ENCODE measurements at places on chromosomes 11 and 22.
A peak's percentile ranks its signal among the peaks of the same experiment; 100 is the strongest.

- DNase-seq = no peak
These were observed 3.7 kb upstream of the MIEF1 start for GRCh38 chr22:39498368-39498767.

DNA sequence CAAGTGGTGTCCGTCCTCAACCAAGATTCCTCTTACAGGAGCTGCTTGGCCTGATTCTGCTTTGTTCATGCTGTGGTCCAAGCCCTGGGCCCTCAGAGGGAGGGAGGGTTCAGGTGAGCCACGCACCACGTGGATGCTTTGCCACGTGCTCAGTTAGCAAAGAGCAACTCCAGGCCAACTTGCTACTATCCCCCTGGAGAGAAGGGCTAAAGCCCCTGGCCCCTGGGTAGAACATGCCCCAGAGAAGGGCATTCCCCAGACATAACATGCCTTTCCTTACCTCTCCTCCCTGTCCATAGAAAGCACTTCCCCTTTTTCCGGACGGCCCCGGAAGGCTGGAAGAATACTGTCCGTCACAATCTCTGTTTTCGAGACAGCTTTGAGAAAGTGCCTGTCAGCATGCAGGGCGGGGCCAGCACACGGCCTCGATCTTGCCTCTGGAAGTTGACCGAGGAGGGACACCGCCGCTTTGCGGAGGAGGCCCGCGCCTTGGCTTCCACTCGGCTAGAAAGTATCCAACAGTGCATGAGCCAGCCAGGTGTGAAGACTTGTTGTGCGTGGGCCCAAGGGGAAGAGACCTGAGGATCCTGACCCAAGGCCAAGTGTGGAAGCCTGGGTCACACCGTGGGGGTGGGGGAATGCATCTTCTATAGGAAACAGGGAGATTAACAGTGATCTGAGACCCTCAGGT lies 8.8 kb downstream of the FOXR1 start:
- peak; percentile 73 for DNase-seq

DNA sequence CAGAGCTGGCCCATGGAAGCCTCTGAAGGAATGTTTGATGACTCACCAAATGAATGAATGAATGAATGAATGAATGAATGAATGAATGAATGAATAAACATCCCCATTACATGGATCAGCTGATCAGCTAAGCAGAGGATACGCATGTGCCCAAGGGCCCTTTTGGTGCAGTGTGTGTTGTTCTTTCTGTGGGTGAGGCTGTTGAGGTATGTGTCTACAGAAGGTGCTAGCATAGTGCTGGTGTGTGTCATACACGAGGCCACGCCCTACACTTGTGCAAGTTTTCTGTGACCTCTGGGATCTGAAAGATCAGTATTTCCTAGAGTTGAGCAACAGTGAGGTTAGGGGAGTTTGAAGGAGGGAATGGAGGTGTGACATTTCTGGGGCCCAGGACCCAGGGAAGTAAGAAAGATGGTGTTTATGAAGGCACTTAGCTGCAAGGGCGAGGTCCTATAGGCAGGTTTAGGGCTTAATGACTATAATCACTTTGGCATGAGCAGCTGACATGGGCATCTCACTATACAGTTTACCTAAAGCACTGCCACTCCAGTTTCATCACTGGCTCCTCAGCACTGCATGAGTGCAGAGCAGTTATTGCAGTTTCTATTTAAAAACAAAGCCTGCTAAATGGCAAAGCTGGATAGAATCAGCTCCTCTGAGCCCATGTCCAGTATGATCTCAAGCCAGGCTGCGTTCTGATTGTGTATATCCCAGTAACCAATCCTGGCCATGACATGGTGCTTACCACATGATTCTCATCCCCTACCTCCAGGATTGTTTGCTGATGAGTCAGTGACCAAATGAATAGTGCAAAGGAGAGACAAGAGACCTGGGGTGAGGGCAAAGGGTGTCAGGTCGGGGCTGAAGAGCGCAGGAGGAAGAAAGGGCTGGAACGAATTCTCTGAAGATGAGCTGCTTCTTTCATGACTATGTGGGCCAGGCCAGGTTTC lies 36.4 kb upstream of the E2F8 start:
- DNase-seq = no peak

- DNase-seq = no peak
These were observed 4.3 kb downstream of the PRAME start for GRCh38 chr22:22554587-22555284.

GRCh38 chr11:73577496-73577917 lies 20.4 kb downstream of the FAM168A start:
- DNase-seq = no peak

GRCh38 chr11:60852117-60852981 lies 3.4 kb downstream of the PTGDR2 start:
- no peak for DNase-seq

DNA sequence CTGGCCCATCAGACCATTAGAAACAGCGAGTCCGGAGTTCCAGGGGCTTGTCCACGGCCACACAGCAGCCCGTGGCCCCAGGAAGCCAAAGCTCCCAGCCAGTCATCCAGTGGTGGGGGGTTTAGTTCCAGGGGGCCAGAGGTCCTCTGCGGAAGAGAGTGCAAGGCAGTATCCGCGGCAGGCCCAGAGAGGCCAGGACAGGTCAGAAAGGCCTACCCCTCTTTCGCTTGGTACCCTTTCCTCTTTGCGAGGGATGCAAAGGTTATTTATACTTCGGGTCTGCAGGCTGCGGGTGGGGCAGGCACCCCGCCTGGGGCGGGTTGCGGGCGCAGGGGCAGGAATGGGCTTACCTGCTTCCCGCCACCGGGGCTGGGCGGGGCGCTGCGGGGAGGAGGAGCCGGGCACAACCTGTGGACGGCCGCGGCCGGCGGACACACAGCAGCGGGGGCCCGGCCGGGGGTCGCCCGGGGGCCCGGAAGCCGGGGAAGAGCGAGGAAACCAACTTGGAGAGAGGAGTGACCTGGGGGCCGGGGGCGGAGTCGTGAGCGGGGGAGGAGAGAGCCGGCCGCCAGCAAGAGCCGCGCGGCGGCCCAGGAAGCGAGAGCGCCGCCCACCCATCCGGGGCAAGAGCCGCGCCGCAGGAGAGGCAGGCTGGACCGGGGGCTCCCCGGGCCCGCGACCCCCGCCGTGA lies at the start of gene SH3BP1:
Gene SH3BP1 (plus strand): TSS at position 600 of the 691 bp plus-strand sequence. CDS start 119 bp downstream, outside the sequence.
- DNase-seq = no peak

DNA sequence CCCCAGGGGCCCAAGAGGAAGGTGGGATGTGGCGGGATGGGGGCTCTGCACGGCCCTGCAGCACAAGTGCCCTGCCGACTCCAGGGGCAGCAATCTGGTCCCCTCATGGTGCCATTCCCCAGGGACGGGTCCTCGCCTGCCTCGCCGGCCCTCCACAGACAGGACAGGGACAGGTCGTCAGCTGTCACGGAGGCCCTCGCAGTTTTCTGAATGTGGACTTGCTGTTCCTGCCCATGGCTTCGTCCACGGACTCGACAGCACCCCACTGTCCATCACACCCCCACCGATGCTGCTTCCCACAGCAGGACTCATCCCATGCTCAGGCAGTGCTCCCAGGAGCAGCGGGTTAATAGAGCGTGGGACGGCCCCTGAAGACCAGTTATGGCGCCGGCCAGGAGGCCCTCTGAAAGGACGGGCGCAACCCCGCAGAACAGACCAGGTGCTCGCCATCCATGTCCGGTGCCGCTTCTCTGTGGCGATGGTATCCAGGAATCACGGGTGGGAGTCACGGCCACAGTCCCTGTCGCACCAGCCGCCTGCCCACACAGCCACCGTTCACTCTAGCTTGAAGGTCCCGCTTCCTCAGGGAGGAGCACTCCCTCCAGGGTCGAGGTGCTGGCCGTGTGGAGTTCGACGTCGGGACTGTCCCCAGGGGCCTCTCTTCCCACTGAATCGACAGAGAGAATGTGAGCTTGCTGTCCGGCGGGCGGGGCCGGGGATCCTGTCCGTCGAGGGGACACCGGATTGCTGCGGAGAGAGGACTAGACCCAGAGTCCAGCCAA lies 18.5 kb upstream of the MUC2 start:
- DNase-seq = peak; percentile 57

DNA sequence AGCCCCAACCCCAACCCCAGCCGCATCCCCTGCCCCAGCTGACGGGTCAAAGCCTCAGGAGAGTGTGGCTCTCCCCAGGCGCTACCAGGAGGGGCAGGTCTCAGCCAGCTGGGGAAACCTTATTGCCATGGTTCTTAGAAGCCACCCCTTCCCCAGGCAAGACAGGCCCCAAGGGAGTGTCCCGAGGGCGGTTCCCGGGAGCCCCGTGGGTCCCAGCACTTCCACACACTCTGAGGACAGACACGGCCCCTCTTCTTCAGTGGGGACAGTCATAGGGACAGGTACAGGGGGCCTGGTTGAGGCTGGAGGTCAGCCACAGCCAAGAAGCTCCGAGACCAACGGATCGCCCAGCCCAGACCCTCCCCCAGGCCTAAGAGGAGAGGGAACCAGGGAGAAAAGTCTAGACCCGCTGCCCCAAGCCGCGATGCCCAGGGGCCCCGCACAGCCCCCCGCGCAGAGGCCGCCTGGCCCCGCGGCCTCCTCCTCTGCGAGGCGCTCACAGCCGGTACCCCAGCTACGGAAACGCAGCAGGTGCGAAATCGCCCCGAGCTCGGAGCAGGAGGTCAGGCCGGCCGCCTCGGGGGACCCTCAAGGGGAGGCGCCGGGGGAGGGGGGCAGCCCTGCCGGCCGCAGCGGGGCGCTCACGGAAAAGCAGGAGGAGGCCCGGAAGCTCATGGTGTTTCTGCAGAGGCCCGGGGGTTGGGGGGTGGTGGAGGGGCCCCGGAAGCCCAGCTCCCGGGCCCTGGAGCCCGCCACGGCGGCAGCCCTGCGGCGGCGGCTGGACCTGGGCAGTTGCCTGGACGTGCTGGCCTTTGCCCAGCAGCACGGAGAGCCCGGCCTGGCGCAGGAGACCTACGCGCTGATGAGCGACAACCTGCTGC lies 2.6 kb downstream of the KLHDC7B start:
- no peak for DNase-seq

- no peak for DNase-seq
These were observed 13.8 kb upstream of the CLDN5 start for GRCh38 chr22:19537941-19538488.

- no peak for DNase-seq
These were observed 200.4 kb downstream of the MN1 start for GRCh38 chr22:27601195-27601594.

GRCh38 chr11:9203691-9204311 lies 61.3 kb downstream of the DENND5A start:
- no peak for DNase-seq

- no peak for DNase-seq
These were observed 657 bp downstream of the ELMOD1 start for GRCh38 chr11:107591378-107592230.

DNA sequence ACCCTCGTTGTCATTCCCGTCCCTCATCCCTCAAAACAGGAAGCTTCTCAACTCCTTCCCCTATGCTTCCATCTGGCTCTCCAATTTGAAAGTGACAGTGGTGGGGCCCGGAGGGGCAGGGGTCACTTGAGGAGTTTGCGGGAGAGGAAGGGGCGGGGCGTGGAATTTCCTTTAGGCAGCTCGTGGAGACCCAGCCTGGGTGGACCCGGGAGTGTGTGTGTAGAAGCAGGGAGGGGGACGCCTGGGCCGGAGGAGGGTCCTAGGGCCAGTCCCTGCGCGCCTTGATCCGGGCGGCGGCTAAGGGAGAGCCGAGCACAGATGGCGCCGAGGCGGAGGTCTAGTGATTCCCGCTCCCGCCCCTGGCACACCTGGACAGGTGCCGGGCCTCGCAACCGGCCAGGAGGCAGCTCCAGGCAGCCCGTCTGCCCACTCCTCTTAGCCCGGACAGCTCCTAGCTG lies 7.8 kb upstream of the PAX6 start:
- DNase-seq = no peak

- no peak for DNase-seq
These were observed 137.5 kb downstream of the LDLRAD3 start for GRCh38 chr11:36081274-36081945.

DNA sequence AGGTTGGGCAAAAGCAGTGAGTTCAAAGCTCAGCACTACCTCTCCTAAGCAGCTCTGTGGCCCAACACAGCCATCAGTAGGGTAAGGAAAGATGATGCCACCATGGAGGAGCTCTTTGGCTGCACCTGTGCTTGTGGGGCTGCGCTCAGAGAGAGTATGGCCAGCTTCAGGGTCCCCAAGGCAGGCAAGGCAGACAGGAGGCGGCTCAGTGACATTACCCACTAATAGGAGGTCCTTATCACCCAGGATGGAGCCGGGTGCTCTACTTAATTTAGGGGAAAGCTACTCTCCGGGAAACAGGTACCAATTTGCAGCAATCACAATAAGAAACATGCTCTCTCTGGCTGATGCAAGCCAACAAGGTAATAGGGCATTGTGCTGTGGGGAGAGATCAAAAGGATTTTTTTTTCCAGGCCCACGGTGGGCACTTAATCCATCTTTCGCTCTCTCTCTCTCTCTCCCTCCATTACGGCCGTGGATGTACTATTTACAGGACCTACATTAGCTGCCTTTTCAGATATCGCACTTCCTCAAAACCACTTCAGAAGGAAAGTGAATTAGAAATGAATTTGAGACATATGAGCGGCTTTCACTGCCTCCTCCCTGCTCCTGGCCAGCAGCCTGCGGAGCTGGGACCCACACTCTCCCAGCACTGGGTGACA lies 446.3 kb downstream of the SOX6 start:
- DNase-seq = no peak

DNA sequence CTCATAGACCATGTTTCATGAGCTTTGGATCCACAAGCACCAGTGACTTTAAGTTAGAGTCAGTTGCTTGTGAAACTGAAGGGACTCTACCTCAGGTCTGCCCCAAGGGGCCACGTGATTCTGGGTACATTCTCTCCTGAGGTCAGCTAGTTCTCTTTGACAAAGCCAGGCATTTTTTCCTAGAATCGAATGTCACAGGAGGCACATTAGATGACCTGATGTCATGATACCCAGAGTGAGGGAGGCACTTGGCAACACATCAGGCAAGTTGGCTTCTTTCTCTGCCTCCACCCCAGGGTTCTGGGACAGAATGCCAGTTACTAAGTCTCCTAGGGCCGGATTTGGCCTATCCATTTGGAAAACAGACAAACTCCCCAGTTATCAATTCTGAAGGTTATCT lies 93.0 kb downstream of the APIP start:
- no peak for DNase-seq

- DNase-seq = peak; percentile 92
These were observed at the start of gene CERK for GRCh38 chr22:46737976-46738646. CERK (minus strand) TSS chr22:46738252; CDS start chr22:46738148, 104 bp downstream.

DNA sequence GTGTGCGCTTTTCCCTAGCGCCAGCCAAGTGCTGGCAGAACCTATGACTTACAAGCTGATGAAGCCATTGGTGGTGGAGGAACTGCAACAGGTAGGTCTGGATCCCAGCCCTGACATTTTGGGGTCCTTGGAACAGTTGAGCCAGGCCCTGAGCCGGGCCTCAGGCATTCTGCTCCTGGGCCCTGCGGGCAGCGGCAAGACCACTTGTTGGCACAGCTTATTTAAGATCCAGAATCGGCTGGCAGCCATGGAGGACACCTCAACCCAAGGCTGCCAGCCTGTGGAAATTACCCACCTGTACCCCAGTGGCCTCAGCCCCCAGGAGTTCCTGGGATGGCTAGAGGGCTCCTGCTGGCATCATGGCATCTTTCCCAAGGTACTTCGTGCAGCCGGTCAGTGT lies 49.7 kb downstream of the DNHD1 start:
- DNase-seq = no peak

Measured in sigmoid colon (tissue), 7 donors.